ENCODE measurements at places on chromosomes 2 and 18.
A peak's percentile ranks its signal among the peaks of the same experiment; 100 is the strongest.

DNA sequence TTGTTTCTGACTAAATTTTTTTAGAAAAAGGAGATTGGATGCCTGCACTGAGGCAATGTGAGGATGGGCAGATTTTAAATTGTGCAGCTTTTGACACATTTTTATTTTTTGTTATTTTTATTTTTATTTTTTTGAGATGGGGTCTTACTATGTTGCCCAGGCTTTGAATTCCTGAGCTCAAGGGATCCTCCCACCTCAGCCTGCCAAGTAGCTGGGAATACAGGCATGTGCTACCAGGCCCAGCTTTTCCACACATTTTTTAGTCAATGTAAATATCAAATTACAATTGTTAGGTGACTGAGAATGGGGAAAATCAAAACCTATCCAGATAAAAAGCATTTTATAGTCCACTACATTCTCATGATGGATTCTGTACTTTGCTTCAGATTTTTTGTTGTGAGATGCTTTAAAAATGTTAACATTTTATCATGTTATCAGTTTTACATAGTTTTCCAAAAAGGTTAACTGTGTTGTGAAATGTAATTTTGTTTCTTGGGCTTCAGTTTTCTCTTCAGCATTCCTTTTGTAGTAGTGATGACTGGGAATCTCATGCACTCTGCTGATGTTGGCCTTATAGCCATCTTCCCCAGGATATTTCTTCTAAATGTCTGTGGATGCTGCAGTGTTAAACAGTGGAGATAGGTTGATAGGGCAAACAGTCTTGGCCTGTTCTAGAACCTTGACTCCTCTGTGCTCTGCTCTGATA lies 41.4 kb downstream of the PKP4 start:
- no peak for DNase-seq

DNA sequence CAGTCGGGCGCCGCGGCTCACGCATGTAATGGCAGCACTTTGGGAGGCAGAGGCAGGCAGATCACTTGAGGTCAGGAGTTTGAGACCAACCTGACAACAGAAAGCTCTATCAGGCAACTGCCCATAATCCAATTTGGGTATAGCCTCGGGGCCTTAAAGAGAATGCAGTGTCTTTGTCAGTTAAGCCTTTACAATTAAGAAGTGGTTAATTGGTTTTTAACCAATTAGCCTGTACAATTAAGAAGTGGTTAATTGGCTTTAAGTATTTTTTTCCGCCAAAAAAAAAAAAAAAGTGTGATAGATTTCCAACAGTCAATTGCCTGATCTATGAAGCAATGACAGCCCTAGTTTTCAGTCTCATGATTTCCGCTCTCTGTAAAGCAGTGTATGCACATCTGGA lies 74.6 kb upstream of the NARS1 start:
- DNase-seq = no peak

- no peak for DNase-seq
Observed at GRCh38 chr2:218214116-218214515, 2.9 kb upstream of the ARPC2 start.

DNA sequence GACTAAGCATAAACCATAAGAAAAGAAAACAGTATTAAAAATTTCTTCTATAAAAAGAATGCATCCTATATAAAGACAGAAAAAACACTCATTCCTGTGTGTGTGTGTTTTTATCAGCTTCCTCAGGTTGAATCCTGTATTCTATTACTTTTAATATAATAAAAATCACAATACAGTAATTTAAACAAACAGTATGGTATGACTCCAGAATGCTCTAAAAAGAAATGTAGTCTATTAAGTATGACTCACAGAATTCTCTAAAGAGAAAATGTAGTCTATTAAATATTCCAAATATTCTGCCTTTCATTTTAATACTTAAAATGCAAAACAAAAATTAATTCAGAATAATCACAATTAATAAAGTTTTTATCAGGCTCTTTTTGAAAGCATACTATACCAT lies 19.8 kb downstream of the CCDC88A start:
- no peak for DNase-seq

DNA sequence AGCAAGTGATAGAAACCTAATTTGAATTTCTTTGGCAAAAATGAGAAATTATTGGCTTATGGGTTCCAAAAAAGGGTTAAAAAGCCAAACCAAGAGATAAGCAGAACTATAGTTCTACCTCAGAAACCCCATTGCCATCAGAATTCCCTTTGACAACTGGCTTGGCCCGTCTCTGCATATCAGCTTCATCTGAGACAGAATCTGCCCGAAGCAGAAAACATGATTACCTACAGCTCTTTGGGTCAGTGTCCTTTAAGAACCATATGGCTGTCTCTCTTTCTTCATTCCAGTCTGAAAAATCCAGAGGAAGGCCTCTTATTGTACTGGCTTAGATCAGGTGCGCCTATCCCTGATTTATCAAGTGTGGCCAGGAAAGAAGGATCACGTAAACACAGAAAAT lies 49.8 kb upstream of the AGPS start:
- DNase-seq = no peak

DNA sequence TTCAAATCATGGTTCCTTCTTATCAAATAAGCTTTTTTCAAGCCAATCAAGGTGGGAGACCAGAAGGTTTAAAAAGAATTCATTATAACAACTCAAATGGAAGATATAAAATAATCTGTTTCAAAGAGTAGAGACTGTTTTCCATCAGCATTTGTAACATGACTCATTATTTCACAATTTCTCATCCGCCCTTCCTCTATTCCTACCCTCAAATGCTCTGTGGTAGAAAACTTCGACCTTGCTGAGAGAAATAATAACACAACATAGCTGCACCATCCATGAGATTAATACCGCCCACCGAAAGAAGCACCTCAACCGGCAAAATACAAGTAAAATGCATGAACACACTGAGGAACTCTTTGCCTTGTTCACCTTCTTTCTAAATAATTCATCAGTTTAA lies 2039.2 kb upstream of the CELF4 start:
- no peak for DNase-seq

DNA sequence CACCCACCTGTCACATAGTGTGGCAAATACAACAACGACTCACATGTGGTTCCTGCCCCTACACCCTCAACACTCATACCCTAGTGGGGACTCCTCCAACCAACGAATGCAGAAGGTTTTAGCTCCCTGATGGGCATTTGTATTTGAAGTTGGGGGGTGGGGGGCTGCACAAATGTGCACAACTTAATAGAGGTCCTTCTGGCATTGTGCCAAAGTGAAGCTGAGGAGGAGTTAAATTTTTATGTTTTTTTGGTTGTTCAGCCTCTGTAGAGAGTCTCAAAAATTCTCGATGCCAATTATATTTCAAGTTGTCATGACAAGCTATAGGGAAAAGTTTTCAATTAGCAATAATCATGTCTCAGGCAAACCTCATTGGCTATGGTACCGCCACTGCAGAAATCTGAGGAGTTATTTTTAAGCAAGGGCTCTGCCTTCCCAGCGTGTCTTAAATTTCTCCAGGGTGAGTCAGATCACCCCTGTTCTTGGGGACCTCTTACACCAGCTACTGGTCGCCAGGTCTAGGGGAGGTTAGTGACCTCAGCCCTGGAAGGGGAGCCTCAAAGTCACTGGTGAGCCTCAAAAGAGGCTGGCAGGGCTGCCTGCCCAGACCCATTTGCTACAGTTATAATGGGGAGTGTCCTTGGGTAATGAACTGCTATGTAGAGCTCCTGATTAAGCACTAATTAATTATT lies 102.7 kb upstream of the TAF1B start:
- DNase-seq = no peak

- no peak for DNase-seq
Observed at GRCh38 chr2:132581991-132582738, 87.8 kb downstream of the LYPD1 start.

GRCh38 chr18:76426737-76427305 lies 68.2 kb downstream of the ZNF516 start:
- DNase-seq = no peak

DNA sequence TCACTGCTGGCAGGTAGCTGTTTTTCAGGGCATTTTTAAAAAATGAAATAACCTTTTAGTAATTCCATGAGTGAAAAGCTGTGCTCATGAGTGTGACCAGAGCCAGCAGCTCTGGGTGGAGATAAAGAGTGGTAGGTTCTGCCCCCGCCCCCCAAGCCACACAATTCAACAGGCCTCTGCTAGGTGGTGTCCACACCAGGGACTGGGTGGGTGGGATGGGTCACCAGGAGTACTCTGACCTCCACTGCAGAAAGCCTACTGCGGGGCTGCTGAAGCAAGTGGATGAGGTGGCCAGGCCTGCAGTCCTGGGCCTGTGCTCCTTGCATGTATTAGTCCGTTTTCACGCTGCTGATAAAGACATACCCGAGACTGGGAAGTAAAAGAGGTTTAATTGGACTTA lies 15.3 kb downstream of the PARD6G start:
- no peak for DNase-seq

GRCh38 chr18:8794156-8794933 lies 89.0 kb downstream of the MTCL1 start:
- DNase-seq = no peak

DNA sequence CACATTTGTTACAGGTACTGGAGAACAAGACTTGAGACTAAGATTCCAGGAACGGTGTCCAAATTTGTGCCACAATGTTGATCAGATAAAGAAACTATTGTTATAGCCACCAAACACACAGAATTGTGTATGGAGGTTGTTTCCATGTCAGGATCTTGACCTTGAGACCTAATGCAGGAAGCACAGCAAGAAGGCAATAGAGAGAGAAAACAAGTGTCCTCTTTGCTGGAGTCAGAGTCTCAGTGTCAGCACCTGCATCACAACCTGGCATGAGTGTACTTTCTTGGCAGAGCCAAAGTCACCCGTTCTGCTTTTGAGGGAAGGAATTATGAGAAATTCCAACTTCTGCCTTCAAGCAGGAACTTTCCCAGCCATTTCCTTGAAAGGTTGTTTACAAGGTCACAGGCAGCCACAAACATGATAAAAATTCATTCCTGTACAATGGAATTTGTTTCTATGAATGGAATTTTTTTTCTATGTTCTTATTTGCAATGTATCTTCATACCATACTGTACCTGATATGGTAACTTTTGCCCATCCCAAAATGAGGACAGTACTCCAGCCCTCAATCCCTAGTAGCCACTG lies 118.4 kb downstream of the PKP4 start:
- DNase-seq = no peak

DNA sequence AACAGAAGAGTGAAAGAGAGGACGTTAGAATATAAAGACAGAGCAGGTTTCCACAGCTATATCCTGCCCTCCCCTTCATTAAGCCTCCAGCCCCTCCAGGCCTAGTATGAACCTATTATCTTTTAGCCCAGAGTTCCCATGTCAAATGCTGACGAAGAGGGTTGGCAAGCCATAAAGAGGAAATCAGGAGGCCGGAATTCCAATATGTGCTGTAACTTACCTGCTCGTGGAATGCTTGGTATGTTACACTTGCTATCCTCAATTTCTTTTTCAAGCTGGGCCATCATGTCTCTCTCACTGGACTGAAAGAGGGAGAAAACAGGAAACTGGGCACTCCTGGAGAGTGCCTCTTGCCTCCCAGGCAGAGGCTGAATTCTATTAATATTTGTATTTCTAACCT lies 264.1 kb downstream of the TRIB2 start:
- no peak for DNase-seq

GRCh38 chr18:3083766-3084165 lies 70.8 kb upstream of the LPIN2 start:
- DNase-seq = no peak

GRCh38 chr18:48048251-48048650 lies 117.8 kb upstream of the SMAD2 start:
- DNase-seq = no peak

GRCh38 chr2:157181234-157181633 lies 76.3 kb upstream of the GALNT5 start:
- DNase-seq = no peak

DNA sequence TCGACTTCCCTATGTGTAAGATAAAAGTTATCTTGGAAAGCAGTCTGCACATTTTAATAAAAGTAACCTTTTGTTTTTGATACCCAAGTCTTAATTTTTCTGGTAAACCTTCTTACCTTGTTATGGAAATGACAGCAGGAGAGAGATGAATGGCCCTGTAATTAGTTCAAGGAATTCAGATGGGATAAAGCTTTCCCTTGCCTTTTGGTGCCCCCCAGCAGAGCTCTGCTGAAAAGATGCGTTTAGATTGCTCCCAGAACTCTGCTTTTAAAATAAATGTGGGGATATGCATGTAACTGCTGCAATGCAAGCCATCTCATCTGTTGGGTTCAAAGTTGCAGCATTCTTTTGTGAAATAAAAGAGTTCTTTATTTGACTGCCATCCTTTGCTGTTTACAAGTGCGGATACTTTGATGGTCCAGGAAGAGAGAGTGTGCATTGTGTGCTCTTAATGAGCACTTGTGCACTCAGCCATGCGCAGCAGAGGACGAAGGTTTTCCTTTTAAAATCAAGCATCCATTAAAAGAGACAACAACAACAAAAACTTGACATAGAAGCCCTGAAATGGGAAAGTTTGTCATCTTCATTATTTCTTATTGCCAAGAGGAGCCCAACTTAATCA lies 176.7 kb upstream of the ST6GAL2 start:
- DNase-seq = no peak

GRCh38 chr2:39728941-39729351 lies 50.1 kb downstream of the THUMPD2 start:
- DNase-seq = peak; percentile 11

DNA sequence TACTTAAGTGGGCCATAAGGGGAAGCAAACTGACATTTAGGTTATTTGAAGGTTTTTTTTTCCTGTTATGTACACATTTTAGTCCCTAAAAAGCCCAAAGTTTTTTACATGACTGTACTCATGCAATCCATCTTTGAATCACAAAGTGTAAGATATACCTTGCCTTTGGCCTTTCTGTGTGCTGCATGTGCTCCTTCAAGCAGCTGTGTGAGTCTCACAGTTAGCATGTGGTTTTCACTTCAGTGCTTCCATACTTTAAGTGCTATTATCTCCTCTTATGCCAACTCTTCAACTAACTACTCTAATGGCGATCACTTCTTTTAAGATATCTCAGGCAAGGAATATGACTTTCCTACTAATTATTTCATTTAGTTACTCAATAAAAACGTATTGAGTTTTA lies 597.1 kb upstream of the ACVR2A start:
- no peak for DNase-seq

DNA sequence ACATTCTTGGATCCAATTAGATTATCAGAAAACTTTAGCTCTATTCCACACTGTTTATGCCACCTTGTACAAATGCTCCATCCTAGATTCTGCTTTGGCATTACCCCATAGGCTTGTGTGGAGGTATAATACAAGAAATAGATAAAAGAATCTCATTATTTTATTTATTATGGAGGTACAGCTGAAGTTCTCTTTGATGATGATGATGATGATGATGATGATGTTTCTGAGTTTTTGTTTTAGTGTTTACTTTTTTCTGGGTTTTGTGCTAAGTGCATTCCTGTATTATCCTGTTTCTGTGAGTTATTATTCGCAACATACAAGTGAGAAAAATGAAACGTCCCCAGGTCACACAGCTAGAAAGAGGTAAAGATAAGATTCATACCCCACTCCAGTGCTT lies 43.4 kb downstream of the ANXA4 start:
- no peak for DNase-seq

GRCh38 chr2:130372055-130372832 lies 16.4 kb downstream of the PTPN18 start:
- peak; percentile 64 for DNase-seq
